NCI-H345 (cell line): ENCODE measurements at places on chromosomes 16 and 17.

GRCh38 chr16:89265647-89266046, 48.1 kb downstream of the ZNF778 start:
- no peak for DNase-seq

DNA sequence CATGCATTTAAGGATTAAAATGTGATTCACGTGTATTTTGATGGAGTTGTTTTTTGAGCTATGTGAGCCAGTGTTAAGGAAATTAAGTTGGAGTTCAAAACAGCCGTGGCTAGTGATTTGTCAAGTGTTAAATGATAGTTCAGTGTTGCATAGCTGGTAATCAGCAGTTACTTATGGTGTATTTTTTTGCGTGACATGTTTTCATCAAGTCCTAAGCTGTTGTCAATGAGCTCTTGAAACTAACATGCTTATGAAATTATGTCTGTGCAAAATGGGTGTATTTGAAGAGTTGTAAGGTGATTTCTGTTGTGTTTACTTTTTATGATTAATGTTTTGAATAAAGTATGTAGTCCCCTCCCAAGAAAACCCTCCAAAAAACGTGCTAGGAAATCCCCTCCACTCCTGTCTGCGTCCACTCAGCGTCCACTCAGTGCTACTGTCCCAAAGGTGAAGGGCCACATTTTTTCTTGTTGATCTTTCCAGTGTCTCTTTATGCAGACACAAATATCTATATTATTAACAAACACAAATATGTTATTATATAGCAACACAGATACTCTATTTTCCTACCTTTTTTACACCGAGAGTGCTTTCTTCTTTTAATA, 30.0 kb downstream of the USP10 start:
- DNase-seq = no peak

GRCh38 chr16:56294579-56294978, 103.3 kb downstream of the GNAO1 start:
- DNase-seq = no peak

GRCh38 chr17:76111956-76112355, 8.4 kb upstream of the EXOC7 start:
- no peak for DNase-seq

GRCh38 chr16:48504216-48504615, 105.8 kb downstream of the N4BP1 start:
- DNase-seq = no peak

GRCh38 chr17:48307255-48307654, 122.8 kb downstream of the SKAP1 start:
- DNase-seq = no peak

- no peak for DNase-seq
These were observed 2.1 kb downstream of the KCNAB3 start for GRCh38 chr17:7927596-7927995.

DNA sequence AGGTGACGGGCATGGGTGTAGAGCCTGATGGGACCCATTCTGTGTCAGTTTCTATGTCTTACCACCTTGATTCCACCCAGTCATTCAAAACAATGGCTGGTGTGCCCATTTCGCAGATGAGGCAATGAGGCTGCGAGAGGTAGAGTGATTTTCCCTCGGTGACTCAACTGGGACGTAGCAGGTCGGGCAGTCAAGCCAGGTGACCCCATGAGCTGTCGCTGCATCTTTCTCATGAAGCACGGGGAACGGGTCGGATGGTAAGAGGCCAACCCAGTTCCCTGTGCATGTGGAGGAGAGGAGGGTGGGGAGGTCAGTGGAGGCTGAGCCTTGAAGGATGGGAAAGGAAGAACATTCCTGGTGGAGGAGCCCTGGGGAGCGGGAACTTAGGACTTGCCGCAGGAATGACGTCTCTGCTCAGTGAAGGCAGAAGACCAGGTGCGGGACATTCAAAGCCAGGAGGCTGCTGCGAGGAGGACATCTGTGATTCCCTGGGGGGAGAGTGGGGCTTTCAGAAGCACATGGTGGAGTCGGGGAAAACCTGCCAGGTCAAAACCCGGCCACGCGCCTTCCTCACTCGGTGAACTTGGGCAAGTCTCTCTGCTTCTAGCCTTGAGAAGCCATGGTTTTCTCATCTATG, 1.1 kb downstream of the IL21R start:
- DNase-seq = no peak

DNA sequence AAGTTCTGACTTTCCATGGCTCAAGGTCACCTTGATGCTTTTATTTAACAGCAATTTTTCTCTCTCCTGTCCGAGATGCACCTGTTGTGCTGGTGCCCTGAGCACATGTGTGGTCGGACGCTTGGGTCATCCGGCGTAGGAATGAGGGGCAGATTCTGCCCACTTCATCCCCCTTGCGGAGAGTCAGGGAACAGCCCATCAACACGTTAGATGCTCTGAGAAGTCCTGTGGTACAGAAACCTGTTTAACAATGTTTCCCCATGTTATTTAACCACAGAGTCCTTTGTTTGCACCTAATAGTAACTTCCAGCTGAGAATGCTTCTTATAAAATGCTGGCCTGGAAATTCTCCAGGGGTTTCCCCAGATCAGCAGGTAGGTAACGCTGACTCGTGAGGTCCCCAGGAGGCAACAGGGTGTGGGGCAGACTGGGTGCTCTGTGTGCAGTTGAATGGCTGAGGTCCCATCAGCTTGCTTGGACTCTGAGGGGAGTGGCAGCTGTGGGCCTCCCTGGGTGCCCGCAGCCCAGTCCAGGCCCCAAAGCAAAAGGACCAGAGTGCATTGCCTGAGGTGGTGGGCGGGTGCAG, 17.8 kb downstream of the DOC2B start:
- DNase-seq = no peak

DNA sequence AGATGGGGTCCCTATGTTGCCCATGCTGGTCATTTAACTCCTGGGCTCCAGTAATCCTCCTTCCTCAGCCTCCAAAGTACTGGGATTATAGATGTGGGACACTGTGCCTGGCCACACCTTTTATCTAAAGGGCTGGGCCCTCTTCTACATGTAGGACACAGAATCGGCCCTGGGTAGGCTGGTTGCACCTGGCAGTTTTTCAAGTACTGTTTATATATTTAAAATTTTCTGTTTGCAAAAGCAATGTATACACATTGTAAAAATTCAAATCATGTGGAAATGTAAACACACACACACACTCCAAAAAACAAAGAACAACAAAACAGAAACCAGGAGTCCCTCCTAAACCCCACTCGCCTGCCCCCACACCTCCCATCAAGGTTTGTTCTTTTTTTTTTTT, 28.1 kb upstream of the SIAH1 start:
- peak; percentile 75 for DNase-seq

DNA sequence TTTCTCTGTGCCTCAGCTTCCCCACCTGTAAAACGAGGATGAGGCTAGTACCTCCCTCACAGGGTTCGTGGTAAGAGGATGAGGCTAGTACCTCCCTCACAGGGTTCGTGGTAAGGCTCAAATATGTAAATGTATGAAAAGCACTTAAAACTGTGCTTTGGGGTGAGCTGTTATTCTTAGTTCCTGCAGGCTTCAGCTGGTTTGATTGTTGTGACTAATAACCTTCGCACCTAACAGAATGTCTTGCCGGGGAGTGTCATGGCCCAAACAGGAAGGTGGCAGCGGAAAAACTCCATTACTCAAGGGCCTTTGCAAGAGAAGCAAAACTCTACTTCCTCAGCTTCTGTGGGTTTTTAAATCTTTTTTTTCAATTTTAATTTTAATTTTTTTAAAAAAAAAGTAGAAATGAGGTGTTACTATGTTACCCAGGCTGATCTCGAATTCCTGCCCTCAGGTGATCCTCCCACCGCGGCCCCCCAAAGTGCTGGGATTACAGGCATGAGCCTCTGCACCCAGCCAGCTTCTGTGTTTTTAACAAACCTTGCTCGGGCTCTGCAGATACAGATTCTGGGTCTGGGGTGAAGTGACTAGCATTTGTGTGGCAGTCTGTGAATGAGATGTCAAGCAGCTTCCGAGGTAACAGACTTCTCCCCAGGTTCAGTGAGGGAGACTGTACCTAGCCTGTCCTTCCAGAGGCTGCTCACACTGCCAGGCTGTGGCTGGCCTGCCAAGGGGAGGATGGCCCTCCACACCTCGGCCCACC, 103.0 kb downstream of the RAB11FIP4 start:
- DNase-seq = no peak

- DNase-seq = no peak
These were observed 31.7 kb upstream of the GAN start for GRCh38 chr16:81283044-81283443.

DNA sequence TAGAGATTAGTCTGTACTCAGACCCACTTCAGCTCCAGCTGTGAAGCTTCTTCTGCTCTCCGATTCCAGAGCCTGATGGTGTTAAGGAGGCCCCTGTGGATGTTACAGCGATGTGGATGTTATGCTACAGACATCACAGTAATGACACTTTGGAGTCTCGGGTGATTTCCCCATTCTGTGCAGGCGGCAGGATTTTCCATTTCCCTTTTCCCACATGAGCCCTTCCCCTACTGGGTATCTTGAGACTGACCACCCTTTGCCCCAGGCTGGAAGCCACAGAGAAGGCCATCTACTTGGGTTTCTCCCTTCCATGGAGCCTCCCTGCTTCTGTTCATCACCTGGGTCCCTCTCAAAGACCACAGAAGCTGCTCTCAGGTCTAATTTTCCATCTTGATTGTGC, 78.3 kb downstream of the KCNJ12 start:
- DNase-seq = no peak

GRCh38 chr17:43554857-43555256, 8.7 kb upstream of the ETV4 start:
- DNase-seq = no peak

GRCh38 chr17:3566551-3566950, 8.9 kb upstream of the TRPV3 start:
- DNase-seq = no peak

- DNase-seq = no peak
These were observed 36.5 kb downstream of the RCVRN start for GRCh38 chr17:9868552-9868951.

DNA sequence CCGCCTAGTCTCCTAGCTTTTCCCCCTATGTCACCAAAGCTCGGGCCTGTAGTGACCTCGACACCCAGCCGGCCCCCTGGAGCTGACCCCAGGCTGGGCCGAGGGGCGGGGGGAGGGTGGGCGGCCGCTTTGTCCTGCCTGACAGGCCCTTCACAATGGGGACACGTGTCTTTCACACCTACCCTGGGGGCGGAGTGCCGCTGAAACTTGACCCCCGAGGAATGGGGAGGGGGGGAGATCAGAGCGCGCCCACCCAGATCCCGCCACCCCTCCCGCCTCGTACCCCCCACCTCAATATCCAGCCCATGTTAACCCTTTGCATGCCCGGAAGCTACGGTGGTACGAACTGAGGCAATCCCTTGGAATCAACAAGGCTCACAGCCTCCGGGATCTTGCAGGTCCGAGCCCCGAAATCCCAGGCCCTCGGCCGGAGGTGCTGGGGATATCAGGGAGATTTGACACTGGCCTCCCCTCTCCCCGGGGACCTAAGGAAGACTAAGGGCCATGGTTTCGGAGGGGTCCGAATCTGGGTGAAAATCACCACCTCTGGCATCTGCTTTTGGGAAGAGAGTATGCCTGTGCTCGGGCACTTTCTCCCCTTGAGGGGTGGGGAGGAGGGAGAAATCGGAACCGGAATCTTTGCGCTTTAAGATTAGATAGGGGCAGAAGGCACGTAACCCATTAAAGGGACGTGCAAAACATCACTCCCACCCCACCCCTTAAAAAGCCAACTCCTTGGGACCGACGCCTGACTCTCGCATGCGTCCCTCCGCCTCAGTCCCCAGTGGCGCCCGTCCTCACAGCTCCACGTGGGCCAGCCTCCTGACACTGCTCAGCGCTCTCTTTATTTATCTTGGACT, 2.6 kb downstream of the NOG start:
- DNase-seq = no peak

GRCh38 chr16:88533381-88533917, 36.8 kb upstream of the ZC3H18 start:
- no peak for DNase-seq
